Non-pigmented ciliary epithelial cell (primary cell): ENCODE measurements at places on chromosomes 11 and 22.

DNA sequence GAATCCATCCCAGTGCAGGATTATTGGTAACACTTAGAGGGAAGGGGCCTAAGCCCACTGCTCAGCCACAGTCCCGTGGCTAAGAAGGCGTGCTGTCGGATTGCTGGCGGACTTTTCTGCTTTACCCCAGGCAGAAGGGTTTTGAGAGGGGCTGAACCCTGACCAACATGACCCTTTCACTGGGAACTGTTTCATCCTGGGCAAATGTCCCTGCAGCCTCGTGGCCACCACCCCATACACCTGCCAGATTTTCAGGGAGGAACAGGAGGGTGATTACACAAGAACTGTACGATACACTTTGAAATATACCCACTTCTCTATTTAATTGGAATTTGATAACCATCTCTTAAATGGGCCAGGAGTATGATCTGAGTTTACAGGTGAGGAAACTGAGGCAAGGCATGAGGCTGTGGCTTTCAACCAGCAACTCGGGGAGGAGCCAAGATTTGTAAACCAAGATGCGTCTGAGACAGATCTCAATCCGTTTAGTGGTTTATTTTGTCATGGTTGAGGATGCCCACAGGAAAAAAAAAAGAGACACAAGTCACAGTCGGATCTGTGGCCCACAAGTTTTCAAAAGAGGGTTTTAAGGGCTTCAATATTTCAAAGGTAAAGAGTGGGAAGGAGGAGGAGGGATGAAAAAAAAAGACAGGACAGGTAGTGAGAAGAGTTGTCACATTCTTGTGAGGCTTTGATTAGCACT is 6.1 kb upstream of the APOL3 start:
- DNase-seq = no peak

- no peak for DNase-seq
These were observed 122.8 kb downstream of the SHANK2 start for GRCh38 chr11:71129624-71130023.

DNA sequence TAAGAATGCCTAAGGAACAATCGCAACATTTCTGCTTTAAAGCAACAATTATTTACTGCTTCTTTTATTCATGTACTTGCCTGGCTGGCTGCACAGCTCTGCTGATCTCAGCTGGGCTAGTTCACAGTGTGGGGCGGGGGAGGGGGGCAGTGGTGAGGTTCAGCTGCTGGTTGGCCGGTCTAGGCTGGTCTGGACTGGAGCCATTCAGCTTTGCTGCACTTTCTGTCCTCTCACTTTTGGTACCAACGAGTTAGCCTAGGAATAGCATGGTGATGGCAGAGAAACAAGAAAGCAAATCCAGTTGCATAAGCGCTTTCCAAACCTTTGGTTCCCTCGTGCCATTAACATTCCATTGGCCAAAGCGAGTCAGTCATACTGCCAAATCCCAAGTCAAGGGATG is 16.0 kb upstream of the MIF start:
- DNase-seq = no peak

GRCh38 chr11:63920939-63921417 is 4.0 kb upstream of the RCOR2 start:
- no peak for DNase-seq

DNA sequence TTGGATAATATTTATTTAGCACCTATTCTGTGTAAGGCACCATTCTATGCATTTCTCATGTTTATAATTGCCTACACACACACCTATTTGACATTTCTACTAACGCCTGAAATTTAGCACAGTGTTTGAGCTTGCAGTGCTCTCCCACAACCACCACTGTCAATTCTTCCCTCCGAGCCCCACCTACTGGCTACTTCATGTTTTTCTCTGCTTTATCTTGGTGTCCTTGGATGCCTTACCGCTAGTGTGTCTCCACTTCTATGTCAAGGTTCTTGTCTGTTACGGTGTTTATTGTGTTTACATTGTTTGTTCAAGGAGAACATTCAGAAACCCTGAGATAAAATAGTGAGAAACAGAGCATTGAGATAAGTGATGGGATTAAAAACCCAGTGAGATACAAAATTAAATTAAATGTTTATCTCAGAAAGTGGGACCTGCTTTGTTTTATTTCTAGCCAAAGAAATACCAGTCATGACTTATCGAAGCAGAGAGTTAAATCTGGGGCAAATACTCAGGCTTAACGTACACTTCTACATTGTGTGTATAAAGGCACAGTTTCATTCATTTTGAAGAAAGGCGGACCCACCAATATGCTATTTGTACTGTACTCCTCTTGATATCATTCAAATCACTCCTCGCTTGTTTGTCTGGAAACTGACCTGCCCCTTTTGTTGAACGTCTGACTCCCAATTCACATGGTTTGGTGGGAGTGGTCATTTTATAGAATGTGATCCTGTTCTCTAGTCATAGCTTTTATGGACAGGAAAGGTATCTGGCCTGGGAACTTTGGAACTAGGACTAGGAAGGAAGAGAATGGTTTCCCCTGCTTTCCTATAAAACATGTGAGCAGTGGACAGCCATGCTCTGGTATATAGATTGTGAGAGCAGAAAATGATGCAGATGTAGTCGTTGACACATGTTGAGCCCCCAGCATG is 39.2 kb upstream of the SLC36A4 start:
- DNase-seq = no peak

DNA sequence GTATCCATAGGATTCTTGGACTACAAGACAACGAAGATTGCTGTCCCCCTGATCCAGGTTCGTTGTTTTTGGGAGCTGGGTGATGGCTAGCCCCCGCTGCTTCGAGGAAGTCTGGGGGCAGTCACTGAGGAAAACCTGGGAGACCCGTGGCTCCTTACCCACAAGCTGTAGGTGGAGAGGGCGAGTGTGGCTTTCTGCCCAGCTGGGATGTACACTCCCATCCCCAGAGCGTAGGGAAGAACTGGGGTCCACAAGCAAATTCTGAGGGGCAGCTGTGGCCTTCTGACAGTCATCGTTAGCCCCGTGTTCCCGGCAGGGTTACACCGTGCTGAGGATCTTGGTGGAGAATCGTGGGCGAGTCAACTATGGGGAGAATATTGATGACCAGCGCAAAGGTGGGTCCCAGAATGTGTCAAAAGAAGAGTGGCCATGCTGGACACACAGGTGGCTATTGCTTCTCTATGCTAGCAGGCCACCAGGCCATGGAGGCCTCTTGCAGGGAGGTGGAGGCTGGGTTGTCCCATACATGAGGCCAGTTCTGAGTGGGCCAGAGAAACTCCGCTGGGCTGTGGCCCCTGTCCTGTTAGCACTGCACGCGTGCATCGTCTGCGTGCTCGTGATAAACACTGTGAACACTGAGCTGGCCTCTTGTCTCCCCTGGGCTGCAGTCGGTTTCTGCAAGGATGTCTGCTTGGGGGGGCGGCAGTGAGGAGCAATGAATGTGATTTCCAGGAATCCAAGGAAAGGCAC is 39.8 kb downstream of the GLB1L2 start:
- DNase-seq = no peak

- DNase-seq = no peak
These were observed 119.3 kb downstream of the ABTB2 start for GRCh38 chr11:34238533-34238932.

- no peak for DNase-seq
These were observed 3.2 kb downstream of the CHST1 start for GRCh38 chr11:45662096-45662664.

DNA sequence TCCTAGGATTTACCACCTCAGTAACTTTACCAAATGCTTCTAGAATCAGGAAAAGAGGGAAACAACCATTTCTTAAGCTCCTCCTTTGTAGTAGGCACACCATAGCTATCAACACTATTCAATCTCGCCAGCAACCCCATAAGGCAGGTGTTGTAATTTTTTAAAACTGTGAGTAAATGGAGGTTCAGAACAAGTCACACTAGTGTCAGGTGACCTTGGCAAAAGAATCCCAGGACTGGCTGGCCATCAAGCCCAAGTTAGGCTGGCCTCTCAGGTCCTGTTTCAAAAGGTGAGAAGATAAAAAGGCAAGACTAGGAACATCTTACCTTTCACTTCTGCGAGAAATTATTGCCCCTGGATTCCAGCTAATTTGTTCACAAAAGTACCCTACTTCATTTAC is 713 bp downstream of the TOP3B start:
- no peak for DNase-seq

GRCh38 chr22:41799486-41800347 is 762 bp upstream of the CCDC134 start:
- no peak for DNase-seq

DNA sequence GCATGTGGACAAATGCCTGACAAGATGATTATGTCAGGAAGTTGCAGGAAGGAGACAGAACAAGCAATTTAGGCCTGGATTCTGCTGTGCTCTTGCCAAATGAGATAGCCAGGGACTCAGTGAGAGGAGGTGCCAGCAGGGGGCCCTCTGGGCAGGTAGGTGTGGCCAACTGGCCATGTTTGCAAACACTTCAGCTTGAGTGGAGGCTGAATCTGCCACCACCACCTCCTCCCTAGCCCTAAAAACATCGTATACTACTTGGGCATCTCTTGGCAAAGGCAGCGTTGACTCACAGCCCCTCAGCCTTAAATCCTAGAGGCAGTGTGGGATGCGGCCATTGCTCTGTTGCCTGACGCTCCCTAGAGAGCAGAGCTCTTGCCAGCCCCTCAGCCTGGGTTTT is 95.1 kb upstream of the PLET1 start:
- DNase-seq = no peak

DNA sequence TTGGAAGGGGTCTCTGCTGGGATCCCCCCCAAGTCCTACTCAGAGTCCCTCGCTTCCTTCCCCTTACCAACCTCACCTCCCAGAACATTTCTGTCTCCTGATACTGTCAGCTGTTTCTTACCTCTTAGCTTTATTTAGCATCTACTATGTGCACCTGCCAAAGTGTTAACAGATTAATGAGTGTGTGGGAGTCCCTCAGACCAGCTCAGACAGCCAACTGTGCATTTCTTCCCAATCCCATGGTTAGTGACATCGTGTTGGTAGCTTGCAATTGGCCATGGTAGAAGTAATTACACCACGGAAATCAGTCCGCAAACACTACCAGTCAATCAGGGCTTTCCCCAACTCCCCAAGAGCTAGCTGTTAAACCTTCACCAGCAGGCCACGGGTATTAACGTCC is 150.6 kb downstream of the DSCAML1 start:
- no peak for DNase-seq
